ENCODE measurements at places on chromosomes 3 and 15.

GRCh38 chr15:93033434-93034045, 55.5 kb downstream of the RGMA start:
- no peak for DNase-seq

GRCh38 chr15:74375303-74375693, 7.9 kb upstream of the CYP11A1 start:
- DNase-seq, result peak; percentile 72

DNA sequence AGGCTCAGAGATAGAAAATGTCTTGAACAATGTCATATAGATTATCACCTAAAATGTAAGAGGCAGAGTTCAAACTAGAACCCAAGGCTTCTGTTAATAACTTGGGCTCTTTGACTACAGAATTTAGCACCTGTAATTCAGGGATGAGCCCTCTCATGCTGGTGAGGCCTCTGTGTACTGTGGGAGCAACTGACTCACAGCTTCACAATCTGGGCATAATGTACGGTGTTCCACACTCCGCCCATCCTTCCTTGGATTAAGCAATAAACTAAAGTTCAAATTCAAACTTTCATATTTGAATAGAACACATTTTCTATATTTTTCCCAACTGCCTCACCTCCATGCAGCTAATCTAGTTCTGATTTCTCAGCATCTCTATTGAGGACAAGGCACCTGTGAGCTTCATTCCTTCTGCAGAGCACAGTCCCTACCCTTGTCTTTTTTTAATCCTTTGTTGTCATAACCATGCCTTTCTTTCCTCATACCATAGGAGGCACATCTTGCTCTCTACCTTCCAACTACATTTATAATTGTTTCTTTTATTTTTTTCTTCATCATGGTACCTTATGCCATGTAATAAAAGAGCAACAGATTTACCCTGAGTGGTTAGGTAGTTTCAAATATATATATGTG, 392.1 kb downstream of the NLGN1 start:
- DNase-seq, result no peak

DNA sequence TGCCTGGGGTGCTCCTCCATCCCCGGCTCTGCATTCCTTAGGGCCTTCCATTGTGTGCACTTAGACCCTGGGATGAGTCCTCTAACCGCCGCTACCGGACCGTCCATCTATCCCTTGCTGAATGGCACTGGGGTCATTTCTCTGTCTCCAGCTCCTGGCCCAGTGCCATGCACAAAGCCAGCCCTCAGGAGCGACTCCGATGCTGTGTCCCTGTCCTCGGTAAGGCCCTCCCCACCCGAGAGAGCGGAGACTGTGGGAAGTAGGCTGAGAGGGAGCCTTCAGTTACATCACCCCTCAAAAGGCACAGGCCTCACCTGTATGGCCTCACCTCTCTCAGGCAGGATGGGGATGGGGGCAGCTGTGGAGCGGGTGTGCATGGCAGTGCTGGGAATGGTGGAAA, 33.8 kb downstream of the MUC4 start:
- DNase-seq, result no peak

- peak; percentile 68 for DNase-seq
Measured at GRCh38 chr3:193826159-193826795, 233.3 kb downstream of the OPA1 start.

DNA sequence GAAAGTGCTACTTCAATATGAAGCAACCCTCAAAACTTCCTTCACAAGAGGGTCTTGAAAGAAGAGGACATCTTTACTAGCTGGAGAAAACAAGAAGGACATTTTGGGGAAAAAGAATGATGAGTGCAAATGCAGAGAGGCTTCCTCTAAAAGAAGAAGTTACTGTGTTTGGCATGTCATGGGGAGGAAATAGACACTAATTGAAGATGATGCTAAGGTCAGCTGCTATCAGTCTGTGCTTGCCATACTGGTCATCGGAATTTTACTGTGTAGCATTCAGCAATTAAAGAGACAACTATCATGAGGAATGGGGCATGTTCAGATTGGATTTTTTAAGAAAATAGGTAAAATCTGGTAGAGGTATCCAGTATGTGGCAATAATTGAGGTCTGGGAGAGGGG, 60.0 kb downstream of the THRB start:
- no peak for DNase-seq

- no peak for DNase-seq
Measured at GRCh38 chr15:25787855-25788520, 75.1 kb downstream of the ATP10A start.

DNA sequence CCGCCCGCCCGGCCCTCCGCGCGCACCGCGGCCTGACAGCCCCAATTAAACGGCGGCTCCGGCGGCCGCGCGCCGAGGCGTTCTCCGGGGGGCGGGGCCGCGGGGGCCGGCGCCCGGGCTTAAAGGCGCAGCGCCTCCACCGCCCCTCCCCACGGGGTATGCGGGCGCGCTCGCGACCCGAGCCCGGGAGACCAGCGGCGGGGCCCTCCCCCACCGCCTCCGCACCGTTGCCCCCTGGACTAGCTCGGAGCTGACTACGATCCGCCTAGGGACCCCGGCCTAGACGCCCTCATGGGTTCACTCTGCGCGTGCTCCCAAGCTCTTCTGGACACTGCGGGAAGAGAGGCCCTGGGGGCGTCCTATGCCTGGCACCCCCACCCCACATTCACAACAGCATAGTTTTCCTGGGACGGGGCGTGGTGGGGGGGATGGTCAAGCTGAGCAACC, at the start of gene DUSP7:
DUSP7 (minus strand) TSS at position 51 of the 447 bp plus-strand sequence. CDS start 205 bp downstream, outside the sequence.
- DNase-seq, result peak; percentile 74

- DNase-seq, result no peak
Measured at GRCh38 chr15:40906991-40907802, 12.9 kb downstream of the VPS18 start.

DNA sequence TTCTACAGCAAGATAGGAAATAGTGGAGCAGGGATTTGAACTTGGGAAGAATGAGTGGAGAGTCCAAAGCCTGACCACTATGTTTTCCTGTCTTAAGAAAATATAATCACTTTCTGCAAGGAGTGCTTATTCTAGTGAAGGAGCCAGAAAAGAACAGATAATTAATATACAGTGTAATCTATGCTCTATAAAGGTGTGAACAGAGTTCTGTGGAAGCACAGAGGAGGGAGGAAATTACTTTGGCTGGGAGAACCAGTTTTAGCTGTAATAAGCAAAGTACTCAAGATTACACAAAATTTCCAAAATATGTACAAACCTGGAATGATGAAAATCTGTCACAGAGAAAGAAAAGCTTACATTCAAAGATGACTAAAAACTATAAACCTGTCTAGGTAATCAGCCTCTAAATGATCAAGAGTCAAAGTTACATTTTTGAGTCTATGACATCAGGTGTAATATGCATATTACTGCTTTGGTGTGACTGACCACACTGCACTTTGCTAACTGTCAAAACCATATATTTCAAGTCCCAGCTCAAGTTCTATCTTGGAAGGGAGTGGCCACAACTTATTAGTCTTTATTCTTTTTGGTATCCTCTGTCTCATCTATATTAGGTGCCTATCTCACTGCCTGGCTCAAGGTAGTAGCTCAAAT, 40.7 kb upstream of the MB21D2 start:
- no peak for DNase-seq

DNA sequence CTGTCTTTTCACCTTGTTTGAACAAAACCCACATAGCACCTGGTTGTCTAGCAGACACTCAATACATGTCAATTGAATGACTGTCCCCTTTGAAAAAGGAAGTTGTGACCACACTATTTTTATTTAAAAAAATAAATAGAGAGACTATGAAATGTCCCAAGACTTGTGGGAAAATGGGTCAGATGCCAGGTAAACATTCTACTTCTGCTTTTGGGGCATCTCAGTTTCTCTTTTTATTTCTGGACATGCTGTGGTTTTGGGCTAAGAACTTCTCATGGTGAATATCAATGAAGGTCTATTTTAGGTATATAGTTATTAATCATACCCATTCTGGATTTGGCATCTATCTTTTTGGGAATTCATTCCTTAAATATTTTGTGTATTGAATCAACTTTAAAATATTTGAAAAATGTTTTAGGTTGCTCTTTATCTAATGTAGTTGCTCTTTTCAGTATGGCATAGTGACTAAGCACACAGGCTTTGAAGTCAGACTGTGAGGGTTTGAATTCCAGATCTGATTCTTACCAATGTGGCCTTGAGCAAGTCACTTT, 4.4 kb downstream of the TMEM45A start:
- DNase-seq, result peak; percentile 84

GRCh38 chr15:101217446-101217845, 34.4 kb downstream of the CHSY1 start:
- DNase-seq, result no peak

- no peak for DNase-seq
Measured at GRCh38 chr3:41991437-41991836, 29.5 kb upstream of the ULK4 start.

DNA sequence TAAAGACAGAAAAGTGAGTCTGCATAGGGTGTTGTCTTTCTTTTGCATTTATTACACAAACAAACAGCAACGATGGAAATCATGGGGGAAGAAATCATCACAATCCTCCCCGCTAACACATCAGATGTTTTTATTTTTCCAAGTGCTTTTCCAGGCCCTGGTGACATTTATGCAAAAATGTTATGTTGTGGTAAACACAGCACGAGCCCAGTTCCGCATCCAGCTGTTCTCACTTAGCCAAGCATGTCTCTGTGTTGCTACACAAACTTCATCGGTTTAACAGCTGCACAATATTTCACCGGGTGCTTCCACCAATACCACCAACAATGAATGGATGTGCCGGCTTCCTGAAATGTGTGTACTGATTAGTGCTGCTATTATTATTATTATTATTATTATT, 53.7 kb upstream of the ABHD17C start:
- no peak for DNase-seq

GRCh38 chr3:107206945-107207344, 170.3 kb upstream of the CCDC54 start:
- DNase-seq, result no peak

- DNase-seq, result no peak
Measured at GRCh38 chr15:89458440-89458839, 37.9 kb downstream of the RHCG start.

DNA sequence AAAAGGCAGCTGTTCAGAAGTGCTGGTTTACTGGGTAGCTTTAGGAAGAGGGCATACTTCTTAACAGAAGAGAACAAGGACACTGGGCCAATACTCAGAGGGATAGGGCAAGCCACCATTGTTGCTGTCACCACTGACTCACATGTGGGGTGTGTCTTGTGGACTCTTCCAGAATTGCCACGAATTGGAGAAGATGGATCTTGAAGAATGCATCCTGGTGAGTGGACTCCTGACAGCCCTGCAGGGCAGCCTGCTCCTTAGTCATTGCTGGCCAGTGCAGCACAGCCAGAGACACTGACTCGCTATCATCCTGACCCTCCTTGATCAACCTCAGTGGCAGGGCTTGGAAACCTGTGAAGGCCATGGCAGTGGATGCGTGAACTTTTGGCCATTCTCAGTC, 62.3 kb downstream of the UBP1 start:
- peak; percentile 24 for DNase-seq

GRCh38 chr15:62834686-62835329, 207.7 kb upstream of the TPM1 start:
- DNase-seq, result no peak

DNA sequence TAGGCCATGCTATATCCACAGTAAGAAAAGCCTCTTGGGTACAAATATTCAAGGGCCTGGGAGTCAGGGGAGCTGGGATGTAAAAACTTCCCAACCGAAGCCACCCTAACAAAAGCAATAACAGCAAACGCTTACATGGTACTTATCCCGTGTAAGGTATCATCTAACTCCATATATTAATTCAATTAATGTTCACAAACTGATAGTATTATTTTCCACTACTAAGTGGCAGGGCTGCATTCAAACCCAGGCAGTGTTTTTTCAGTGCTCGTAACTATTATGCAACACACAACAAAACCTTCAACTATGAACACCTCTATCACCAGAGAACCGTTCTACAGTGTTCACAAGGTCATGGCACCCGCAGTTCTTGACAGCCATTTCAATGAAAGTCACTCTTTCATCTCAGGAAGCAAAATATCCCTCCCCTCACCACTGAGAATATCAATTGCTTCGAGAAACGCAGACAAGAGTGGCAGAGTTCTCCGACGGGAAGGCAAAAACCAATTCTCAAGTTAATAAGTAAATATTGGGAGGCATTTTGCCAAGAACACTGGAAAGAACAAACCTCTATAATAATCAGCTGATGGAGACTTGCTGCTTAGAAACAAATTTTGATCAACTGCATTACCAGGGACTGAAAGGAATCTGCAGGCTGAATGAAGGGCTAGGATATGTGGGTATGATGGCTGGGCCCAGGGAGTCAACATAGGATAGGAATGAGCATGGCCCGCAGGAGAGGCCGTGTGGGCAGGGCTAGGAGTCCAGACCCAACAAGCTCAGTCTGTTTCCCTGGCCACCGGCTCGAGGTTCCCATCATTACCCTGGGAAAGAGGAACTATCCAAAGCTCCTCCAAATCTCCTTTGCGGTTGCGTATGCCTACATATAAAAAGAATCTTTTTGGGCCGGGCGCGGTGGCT, 72.3 kb downstream of the XXYLT1 start:
- DNase-seq, result no peak

GRCh38 chr15:41905036-41905793, 11.4 kb upstream of the SPTBN5 start:
- no peak for DNase-seq

GRCh38 chr3:48695393-48695753, 9.7 kb upstream of the NCKIPSD start:
- no peak for DNase-seq

DNA sequence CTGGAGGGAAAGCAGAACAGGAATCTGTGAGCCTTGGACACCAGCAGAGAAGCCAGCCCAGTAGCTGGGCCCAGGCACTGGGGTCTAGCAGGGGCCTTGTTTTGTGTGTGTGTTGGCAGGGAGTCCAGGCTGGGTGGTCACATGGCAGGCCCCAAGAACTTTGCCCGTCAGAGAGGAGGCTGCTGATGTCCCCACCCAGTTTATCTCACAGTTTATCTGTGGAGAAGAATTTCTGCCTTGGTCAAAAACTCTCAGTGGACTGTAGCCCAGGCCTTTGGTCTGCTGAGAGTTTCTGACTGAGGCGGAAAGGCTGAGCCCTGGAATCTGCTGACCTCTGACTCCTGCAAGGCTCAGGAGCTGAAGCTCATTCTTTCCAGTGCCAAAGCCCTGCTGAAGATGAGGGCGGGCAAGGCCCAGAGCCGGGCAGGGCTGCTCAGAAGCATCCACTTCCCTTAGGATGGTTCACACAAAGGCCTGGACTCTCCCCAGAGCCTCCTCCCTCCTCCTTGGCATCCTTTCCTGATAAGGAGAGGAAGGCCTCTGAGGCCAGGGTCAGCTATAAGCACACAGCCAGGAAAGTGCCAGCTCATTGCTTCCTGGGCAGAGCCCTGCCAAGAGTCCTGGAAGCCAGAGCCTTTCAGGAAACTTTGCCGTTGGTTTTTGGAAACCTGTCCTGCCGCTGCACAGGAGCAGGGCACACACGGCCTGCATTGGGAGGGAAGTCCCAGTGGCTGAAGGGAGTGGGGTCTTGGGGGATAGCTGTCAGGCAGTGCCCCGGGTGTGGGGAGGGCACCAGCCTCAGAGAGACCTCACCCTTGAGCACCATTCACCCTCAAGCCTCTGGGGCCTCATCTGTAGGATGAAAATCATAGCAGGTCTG, 37.2 kb upstream of the SLCO2A1 start:
- no peak for DNase-seq

- DNase-seq, result peak; percentile 50
Measured at GRCh38 chr15:63473999-63474809, 30.2 kb upstream of the USP3 start.

- DNase-seq, result peak; percentile 85
Measured at GRCh38 chr3:73687106-73688004, 62.6 kb upstream of the PDZRN3 start.

Measured in fibroblast of skin of right quadriceps (primary cell).